ENCODE measurements at places on chromosomes 16 and 17.

DNA sequence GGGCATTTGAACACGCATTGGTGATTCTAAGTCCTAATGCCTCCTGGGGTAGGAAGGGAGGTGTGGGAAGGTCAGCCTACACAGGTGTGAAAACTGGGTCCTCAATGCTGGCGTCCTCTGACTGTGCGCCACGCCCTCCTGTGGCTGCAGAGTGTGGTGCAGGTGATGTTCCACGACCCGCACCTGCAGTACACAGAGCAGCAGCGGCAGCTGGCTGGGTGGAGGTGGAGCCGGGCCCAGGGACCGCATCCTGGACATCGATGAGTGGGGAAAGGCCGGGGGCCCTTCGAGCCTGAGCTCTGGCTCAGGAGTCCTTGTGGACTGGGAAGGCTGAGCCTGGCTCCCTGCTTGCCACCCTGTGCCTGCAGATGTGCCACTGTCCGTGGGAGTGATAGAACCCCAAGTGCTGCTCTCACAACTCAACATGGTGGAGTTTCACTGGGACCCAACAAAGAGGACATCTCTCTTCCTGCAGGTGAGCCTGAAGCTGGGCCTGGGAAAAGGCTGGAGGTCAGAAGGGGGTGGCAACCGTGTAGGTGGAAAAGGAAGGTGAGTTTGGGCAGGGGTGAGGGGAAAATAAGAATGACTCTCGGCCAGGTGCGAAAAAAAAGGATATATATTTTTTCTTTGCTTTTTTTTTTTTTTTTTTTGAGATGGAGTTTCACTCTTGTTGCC lies 14.0 kb upstream of the STAC2 start:
- no peak for DNase-seq

DNA sequence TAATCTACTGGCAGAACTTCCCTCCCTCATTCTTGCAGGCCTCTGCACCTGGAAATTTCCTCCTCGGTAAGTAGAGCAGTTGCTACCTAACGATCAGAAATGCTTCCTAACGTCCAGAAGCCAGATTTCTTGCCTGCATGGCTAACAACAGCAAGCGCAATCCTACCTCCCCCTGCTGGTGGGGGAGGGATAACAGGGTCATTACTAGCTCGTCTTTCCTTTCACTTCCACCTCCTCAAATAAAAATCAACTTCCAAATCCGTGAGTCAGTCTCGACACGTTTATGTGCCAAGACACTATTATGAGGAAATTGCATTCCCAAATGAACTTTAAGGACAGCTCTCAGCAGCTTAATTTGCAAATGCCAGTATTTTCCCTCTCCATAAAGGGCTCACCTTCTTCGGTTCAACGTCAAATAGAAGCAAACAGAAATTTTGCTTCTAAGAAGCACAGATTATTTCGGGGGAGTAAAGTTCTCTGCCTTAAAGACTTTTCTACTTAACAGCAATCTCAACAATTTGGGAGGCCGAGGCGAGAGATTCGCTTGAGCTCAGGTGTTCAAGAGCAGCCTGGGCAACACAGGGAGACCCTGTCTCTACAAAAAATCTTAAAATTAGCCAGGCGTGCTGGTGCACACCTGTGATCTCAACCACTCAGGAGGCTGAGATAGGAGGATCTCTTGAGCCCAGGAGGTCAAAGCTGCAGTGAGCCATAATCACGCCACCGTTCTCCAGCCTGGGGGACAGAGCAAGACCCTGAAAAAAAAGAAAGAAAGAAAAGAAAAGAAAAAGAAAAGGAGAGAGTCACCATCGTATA lies 188.6 kb upstream of the PSMD7 start:
- peak; percentile 14 for DNase-seq

DNA sequence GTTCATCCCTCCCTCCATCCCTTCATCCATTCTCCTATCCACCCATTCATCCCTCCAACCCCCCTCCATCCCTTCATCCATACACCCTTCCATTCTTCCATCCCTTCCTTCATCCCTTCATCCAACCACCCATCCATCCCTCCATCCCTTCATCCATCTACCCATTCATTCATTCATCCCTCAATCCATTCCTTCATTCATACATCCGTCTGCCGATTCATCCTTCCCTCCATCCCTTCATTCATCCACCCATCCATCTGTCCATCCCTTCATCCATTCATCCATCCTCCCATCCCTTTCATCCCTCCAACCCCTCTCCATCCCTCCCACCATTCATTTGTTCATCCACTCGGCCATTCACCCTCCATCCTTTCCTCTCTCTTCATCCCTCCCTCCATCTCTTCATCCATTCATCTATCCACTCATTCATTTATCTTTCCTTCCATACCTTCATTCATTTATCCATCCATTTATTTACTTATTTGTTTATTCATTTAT lies 95.7 kb downstream of the FOXL1 start:
- no peak for DNase-seq

DNA sequence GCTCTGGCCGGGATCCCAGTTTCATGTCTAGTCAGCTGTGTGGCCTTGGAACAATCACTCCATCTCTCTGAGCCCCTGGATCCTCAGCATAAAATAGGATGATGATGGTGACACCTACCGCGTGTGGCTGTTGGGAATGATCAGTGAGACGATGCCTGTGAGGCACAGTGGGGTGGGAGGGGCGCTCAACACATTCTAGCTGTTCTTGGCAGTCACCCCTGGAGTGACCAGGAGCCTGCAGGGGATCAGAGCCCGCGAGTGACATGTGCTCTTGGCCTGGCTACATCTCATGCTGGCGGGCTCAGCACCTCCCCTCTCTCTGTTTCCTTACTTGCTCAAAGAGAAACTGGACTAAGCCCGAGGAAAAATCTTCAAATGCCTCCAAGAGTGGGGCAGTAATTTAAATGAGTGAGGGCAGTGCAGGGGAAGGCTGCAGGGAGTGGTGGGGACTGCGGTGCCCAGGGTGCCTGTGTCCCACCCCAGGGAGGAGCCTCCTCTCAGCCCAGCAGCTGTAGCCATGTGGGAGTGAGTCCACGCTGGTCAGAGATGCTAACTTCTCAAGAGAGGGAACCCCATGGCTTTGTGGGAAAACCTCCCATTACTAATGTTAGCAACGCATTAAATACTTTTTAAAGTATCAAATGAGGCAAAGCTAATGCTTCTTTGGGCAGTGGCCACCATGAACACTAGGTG lies 23.1 kb upstream of the DOK4 start:
- DNase-seq = no peak

DNA sequence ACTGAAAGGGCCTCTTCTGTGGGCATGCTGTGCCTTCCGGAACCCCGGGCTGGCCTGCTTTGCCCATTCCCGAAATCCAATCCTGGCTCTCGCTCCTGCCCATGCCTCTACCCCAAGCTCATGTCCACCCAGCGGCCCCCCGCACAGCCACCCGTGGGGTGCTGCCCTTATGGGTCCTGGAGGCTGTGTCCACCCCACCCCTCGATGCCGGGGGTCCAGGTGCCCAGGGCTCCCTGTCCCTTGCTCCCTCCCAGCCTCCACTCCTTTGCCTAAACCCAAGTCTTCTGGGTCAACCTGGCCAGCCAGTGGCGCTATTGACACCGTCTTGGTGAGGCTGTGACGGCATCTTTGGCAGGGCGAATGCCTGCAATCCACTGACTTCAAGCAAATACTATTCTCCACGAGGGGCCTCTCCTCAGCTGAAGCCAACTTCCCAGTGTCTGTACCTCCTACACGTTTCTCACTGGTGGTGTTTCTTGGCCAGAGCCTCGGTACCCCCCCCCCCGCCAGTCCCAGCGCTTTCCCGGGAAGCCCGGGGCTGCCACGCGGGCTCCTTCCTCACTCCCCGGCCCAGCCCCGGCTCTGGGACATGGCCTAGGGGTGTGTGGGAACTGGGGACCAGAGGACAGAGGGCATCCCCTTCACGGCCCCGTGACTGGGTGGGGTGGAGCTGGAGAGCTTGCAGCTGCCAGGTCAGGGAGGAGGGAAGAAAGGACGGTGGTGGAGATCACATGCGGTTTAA lies 12.2 kb upstream of the DUS1L start:
- no peak for DNase-seq

Data from NCI-H446 (cell line).